ENCODE measurements at places on chromosomes 6 and 20.

- no peaks in the 10 kb centered on the region for H3K4me1 ChIP-seq
- no peak overlapping the region for H3K27ac ChIP-seq
- DNase-seq, result no peak
- peaks cover 24% of the 10 kb centered on the region for H3K36me3 ChIP-seq
- H3K4me3 ChIP-seq, result no peak overlapping the region
- H3K27me3 ChIP-seq, result no peaks in the 10 kb centered on the region
Observed at GRCh38 chr20:52160049-52160570, 31.5 kb downstream of the ZFP64 start.

GRCh38 chr6:13485923-13486562 lies 1.4 kb downstream of the GFOD1 start:
- peak overlapping the region; percentile 94 for H3K27ac ChIP-seq
- no peak for DNase-seq
- H3K36me3 ChIP-seq, result no peaks in the 10 kb centered on the region
- H3K27me3 ChIP-seq, result no peaks in the 10 kb centered on the region
- H3K4me1 ChIP-seq, result peaks cover 7% of the 10 kb centered on the region

- H3K4me3 ChIP-seq, result no peak overlapping the region
- no peaks in the 10 kb centered on the region for H3K27me3 ChIP-seq
- no peaks in the 10 kb centered on the region for H3K4me1 ChIP-seq
- DNase-seq, result no peak
- H3K27ac ChIP-seq, result no peak overlapping the region
Observed at GRCh38 chr6:152338335-152339125, 298.6 kb downstream of the SYNE1 start.

DNA sequence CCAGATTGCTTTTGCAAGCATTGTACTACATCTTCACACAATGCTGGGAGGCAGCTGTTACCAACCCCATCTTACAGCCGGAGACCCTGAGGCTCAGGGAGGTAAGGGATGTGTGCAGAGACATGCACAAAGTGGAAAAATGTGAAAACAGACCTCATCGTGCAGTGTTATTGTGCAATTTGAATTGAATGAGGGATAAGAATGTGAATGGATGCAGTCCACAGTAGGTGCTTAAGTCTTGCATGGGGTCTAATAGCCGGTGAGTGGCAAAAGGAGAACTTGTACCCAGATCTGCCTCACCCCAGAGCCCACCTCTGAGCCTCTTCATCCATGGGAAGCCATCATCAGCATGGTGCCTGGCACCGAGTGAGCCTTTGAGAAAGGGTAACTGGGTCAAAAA lies 42.1 kb downstream of the SLC52A3 start:
- no peak overlapping the region for H3K27ac ChIP-seq
- H3K36me3 ChIP-seq, result no peaks in the 10 kb centered on the region
- no peak overlapping the region for H3K4me3 ChIP-seq
- peaks cover 12% of the 10 kb centered on the region for H3K4me1 ChIP-seq

DNA sequence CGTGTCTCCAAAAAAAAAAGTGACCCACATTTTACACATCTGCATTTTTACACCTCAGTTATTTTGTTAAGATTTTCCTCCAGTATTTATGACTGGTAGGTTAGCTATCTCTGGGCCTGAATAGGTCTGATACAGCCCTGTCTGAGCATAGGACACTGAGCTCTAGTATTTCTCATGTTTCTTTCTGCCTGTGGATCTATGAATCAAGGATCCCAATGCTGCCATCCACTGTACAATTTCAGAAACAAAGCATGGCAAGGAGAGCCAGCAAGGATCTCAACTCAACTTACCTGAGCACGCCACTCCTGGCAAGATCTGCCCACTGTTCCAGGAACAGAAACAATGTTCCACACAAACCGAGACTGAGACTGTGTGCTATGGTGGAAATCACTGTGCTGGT lies 36.4 kb upstream of the ENPP5 start:
- no peak overlapping the region for H3K27ac ChIP-seq
- no peaks in the 10 kb centered on the region for H3K36me3 ChIP-seq
- DNase-seq, result no peak

GRCh38 chr6:84137051-84137375 lies 90.4 kb downstream of the CEP162 start:
- no peak overlapping the region for H3K27ac ChIP-seq
- H3K4me1 ChIP-seq, result no peaks in the 10 kb centered on the region
- peaks cover 4% of the 10 kb centered on the region for H3K36me3 ChIP-seq
- no peak overlapping the region for H3K4me3 ChIP-seq
- DNase-seq, result no peak

GRCh38 chr6:169937389-169938261 lies 186.2 kb downstream of the ERMARD start:
- DNase-seq, result no peak
- no peaks in the 10 kb centered on the region for H3K27me3 ChIP-seq
- no peak overlapping the region for H3K27ac ChIP-seq
- no peak overlapping the region for H3K4me3 ChIP-seq
- H3K36me3 ChIP-seq, result no peaks in the 10 kb centered on the region

DNA sequence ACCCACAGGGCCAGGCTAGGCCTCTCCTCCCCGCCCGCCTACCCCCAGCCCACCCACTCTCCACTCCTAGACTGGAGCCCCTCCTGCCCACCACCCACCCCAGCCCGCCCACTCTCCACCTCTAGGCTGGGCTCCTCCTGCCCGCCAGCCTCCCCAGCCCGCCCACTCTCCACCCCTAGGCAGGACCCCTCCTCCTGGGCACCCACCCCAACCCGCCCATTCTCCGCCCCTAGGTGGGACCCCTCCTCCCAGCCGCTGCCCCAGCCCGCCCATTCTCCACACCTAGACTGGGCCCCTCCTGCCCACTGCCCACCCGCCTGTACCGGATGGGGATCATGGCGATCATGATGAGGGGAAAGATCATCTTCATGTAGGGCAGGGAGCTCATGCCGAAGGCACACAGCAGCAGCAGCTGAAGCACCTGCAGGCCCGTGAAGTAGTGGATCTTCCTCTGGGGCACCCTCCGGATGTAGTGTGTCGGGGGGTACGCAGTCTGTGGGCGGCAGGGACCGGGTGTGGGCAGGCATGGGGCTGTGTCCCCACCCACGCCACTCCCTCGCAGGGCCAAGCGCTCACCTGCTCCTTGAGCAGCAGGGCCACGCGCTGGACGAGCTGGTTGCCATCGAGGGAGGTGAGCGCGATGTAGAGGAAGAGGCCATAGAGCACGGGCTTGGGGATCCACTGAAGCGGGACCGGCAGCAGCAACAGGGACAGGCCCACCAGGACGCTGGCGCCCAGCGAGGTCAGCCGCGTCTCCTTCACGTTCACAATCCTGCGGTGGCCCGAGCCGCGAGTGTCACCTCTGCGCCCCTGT lies 10.8 kb downstream of the SLC4A11 start:
- no peaks in the 10 kb centered on the region for H3K27me3 ChIP-seq
- no peaks in the 10 kb centered on the region for H3K4me1 ChIP-seq
- no peaks in the 10 kb centered on the region for H3K36me3 ChIP-seq
- no peak overlapping the region for H3K4me3 ChIP-seq

GRCh38 chr6:149488815-149489214 lies 4.0 kb upstream of the ZC3H12D start:
- H3K4me3 ChIP-seq, result no peak overlapping the region
- peaks cover 11% of the 10 kb centered on the region for H3K4me1 ChIP-seq
- DNase-seq, result no peak
- H3K27ac ChIP-seq, result no peak overlapping the region
- H3K36me3 ChIP-seq, result no peaks in the 10 kb centered on the region
- no peaks in the 10 kb centered on the region for H3K27me3 ChIP-seq

- H3K36me3 ChIP-seq, result no peaks in the 10 kb centered on the region
- no peaks in the 10 kb centered on the region for H3K27me3 ChIP-seq
- H3K27ac ChIP-seq, result no peak overlapping the region
- H3K4me1 ChIP-seq, result no peaks in the 10 kb centered on the region
Observed at GRCh38 chr20:62997417-62998035, 9.2 kb downstream of the BHLHE23 start.

DNA sequence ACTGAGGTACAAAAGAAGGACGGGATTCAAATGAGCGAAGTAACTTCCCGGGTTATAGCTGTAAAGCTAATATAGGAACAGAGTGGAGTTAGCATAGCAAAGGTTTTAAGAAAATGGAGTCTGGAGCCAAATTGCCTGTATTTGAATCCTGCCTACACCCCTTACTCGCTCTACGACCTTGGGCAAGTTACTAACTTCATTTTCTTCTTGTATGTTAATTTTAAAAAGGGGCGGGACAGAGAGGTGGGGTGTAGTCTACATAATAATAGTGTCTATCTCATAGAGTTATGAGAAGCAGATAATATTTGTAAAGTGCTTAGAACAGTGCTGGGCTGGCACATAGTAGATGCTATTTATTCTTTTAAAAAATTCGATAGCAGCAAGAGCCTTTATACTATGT lies 705 bp downstream of the ZSCAN23 start:
- no peak for DNase-seq
- no peaks in the 10 kb centered on the region for H3K36me3 ChIP-seq
- no peaks in the 10 kb centered on the region for H3K27me3 ChIP-seq
- peak overlapping the region; percentile 52 for H3K4me3 ChIP-seq
- peaks cover 3% of the 10 kb centered on the region for H3K4me1 ChIP-seq

DNA sequence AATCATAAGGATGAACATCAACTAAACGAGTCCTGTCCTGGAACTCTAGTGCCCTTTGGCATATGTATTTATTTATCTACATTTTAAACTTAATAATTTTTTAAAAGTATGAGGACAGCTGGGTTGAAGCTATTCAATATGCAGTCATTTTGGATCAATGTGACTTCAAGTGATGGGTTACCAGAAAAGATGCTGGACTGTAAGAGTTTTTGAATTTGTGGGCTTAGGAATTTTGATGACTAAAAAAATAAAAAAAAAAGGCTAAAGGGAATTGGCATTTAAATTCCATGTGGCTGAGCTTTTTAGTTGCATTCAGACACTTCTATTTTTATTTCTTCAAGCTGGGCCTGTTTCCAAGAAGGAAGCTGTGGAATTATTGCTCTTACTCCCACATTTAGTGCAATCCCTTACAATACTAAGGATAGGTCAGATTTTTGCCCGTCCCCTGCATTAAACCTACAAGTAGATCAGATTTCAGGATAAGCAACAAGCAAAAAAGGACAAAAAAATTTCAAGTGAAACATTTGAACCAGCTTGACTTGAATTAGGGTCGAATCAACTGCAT lies 704.2 kb upstream of the CITED2 start:
- no peak for DNase-seq
- no peaks in the 10 kb centered on the region for H3K27me3 ChIP-seq
- H3K27ac ChIP-seq, result no peak overlapping the region

- H3K4me3 ChIP-seq, result no peak overlapping the region
- no peak for DNase-seq
- no peak overlapping the region for H3K27ac ChIP-seq
- H3K27me3 ChIP-seq, result no peaks in the 10 kb centered on the region
- H3K4me1 ChIP-seq, result peaks cover 27% of the 10 kb centered on the region
Observed at GRCh38 chr6:15575357-15576033, 87.3 kb downstream of the DTNBP1 start.

- H3K27me3 ChIP-seq, result no peaks in the 10 kb centered on the region
- peaks cover 4% of the 10 kb centered on the region for H3K4me1 ChIP-seq
- no peaks in the 10 kb centered on the region for H3K36me3 ChIP-seq
- no peak for DNase-seq
Observed at GRCh38 chr6:156783958-156784357, 6.8 kb downstream of the ARID1B start.

GRCh38 chr6:37875561-37876309 lies 56.2 kb downstream of the ZFAND3 start:
- H3K36me3 ChIP-seq, result no peaks in the 10 kb centered on the region
- no peaks in the 10 kb centered on the region for H3K27me3 ChIP-seq
- H3K4me3 ChIP-seq, result no peak overlapping the region

GRCh38 chr6:111564482-111564945 lies 41.2 kb downstream of the TRAF3IP2 start:
- DNase-seq, result no peak
- peaks cover 51% of the 10 kb centered on the region for H3K4me1 ChIP-seq
- H3K27ac ChIP-seq, result peak overlapping the region; percentile 77
- no peaks in the 10 kb centered on the region for H3K27me3 ChIP-seq
- no peak overlapping the region for H3K4me3 ChIP-seq

DNA sequence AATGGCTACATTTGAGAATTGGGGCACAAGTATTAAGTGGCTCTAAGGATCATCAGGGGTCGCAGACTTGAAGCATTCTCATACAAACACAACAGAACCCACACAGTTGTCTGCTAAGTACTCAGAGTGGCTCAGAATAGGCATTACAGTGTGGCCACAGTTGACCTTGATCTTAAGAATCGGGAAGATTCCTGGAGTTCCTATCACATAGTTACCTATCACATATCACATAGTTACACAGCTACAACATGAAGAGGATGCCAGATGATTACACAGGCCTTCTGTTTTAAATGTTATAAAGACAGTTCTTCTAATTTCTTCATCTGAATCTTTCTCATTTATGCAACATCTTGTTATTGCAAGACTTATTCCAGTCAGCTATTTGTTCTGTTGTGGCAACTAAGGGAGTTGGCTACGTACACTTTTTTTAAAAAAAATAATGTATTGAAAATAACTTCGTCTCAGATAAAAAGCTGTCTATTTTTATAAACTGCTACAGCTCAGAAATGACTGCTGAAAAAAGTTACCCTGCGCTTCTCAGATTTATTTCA lies 129.0 kb downstream of the REV3L start:
- no peak overlapping the region for H3K4me3 ChIP-seq
- no peak overlapping the region for H3K27ac ChIP-seq
- H3K36me3 ChIP-seq, result no peaks in the 10 kb centered on the region
- no peaks in the 10 kb centered on the region for H3K4me1 ChIP-seq
- DNase-seq, result no peak

- no peak overlapping the region for H3K27ac ChIP-seq
- H3K4me3 ChIP-seq, result no peak overlapping the region
- no peaks in the 10 kb centered on the region for H3K27me3 ChIP-seq
- H3K36me3 ChIP-seq, result no peaks in the 10 kb centered on the region
- peaks cover 8% of the 10 kb centered on the region for H3K4me1 ChIP-seq
- no peak for DNase-seq
Observed at GRCh38 chr6:4598384-4598995, 177.7 kb upstream of the CDYL start.

Data from esophagus squamous epithelium (tissue), 5 donors.